Esophagus squamous epithelium (tissue), 5 donors: ENCODE measurements at places on chromosomes 2 and 18.
A peak's percentile ranks its signal among the peaks of the same experiment; 100 is the strongest.

DNA sequence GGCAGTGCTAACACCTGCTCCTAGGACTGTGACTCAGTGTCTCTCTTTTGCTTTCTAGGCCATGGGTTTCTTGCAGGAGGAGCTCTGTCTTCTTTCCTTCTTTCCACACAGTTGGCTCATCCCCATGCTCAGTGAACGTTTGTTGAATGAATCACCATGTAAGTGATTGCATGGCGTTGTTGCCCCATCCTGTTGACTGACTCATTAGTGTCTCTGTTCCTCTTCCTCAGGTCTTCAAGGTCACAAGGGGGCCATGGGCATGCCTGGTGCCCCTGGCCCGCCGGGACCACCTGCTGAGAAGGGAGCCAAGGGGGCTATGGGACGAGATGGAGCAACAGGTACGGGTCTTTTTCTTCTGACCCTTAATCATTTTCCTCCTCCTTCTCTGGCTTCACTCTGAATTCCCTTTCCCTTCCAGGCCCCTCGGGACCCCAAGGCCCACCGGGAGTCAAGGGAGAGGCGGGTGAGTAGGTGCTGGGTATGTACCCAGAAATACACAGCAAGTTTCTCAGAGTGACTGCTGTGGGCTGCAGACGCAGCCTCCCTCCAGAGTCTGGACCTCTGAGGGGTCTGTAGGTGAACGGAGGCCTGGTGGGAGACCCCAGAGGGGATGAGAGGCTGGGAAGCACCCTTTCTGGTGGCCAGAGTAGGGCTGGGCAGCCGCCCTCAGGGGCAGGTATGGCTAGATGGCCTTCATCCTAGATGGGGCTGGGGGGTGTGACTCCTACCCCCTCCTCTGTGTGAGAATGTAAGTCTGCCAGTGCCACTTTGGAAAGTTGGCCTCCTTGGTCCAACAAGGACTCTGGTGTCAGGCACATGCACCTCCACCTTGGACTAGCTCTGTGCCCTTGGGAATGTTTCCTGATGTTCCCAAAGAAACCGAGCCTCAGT lies 32.4 kb downstream of the MARCO start:
- no peak for DNase-seq

DNA sequence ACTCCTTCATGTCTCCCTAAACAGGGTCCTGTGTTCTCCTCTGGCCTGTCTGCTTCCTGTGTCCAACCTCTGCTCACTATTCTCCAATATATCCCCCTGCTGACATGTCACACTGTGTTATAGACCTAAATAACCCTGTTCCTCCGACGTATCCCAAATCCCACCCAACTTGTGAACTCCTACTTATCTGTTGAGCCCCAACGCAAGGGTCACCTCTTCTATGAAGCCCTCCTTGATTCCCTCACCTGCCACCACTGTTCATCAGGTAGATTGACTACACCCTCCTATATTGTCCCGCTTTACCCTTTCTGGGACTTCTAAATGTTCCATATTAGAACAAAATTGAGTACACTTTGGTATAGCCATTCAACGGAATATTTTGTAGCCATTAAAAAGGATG lies 42.1 kb downstream of the PCARE start:
- no peak for DNase-seq

GRCh38 chr2:123687064-123687463 lies 338.0 kb upstream of the CNTNAP5 start:
- no peak for DNase-seq

- DNase-seq = peak; percentile 5
Observed at GRCh38 chr2:25165992-25166875, 2.1 kb downstream of the POMC start.

DNA sequence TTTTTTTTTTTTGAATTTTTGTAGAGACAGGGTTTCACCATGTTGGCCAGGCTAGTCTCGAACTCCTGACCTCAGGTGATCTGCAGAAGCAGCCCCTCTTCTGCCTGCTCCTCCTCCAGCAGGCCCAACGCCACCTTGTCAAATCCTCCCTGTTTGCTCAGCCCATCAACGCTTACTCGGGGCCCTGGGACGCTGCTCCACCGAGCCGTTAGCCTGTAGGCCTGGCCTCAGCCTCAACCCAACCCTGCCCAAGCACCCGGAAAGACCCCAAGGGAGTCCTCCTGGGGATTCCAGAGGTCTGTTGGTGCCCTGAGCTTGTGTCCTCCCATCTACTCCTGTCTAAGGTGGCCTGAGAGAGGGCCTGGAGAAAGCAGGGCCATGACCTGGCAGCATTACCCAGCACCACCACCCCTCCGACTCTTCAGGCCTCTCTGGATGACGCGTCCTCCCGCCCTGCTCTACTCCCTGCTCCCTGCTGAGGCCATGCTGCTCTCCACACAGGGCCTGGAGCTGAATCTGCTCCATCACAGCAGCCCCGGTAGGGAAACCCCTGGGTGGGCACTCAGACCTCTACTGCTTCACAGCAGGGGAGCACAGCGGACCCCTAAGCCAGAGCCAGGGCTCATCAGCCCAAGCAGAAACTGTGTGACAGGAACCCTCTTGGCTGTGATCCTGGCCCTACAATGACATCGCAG lies 3.2 kb downstream of the STK25 start:
- no peak for DNase-seq

DNA sequence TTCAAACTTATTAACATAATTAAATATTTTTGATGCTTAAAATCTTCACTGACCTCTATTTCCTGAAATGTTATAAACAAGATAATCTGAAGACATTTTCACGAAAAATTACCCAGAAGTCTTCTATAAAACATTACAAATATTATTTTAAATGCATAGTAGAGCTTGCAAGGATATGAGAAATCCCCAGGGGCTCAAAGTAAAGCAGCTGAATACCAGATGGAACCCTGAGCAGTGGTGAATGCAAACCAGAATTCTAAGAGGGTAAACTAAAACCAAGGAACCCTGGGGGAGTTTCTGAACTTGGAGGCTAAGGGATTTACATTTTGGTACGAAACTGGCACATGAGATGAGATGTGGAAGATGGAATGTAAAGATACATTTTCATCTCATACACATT lies 83.6 kb downstream of the FSHR start:
- no peak for DNase-seq

- DNase-seq = no peak
Observed at GRCh38 chr2:40202798-40203400, 249.0 kb downstream of the SLC8A1 start.

DNA sequence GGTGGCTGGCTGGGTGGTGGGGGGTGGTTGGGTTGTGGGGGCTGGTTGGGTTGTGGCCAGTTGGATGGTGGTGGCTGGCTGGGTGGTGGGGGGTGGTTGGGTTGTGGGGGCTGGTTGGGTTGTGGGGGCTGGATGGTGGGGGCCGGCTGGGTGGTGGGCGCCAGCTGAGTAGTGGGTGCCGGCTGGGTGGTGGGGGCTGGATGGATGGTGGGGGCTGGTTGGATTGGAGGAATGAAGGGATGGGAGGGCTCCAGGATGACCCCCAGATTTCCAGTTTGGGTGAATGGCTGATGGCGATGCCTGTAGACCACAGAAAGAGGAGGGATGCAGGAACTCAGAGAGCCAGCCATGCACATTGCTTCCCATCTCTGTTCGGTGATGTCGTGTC lies 26.8 kb upstream of the GPR17 start:
- no peak for DNase-seq

- no peak for DNase-seq
Observed at GRCh38 chr18:65737471-65737955, 13.3 kb upstream of the CDH7 start.

GRCh38 chr18:58639751-58640427 lies 11.0 kb upstream of the ALPK2 start:
- no peak for DNase-seq

DNA sequence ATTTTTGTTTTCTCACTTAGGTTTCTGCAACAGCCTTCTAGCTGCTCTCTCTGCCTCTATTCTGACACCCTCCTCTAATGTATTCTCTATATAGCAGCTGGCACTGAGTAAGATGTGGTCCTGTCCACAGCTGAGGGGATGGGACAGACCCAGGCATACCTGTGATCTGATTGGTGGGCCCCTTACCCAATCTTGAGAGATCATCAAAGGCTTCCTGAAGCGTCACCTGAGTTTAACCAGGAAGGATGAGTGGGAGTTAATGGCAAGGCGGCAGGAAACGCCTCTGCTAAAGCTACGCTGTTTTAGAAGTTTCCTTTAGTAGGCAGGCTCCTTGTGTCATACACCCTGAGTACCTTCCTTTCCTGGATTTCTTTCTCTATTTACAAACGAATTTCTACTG lies 5.7 kb upstream of the TET3 start:
- DNase-seq = no peak

GRCh38 chr2:134668821-134669220 lies 50.0 kb downstream of the TMEM163 start:
- no peak for DNase-seq

DNA sequence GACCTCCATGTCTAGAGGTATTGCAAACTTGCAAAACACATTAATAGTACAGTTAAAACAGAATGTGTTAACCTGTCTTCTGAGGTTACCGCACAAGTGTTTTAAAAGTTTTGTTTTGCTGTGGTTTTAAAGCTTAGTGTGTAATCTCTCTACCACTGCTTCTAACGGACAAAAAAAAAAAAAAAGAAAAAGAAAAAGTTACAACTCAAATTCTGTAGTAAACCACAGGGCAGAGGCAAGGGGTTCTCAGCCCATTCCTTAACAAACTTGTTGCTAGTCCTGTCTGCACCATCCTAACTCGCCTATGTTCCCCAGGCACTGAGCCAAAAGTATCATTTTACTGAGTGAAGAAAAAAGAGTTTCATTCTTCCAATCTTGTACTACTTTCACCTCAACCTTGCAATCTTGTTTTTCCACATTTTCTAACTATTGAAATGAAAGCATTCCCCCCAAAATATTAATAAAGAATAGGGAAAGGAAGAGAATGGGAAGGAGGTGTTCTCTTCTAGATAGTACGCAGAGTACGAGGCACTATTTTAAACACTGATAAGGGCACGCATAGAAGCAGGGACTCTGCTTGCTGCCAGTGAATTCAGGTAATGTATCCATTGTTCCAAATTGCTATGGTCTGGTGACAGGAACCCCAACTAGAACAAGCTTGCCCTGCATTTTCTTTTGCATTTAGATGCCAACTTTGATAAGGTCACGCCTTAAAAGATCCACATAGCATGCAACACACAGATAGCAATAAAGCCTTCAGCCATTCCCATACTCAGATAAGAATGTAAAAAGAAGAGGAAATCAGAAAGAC lies 47.1 kb downstream of the IKZF2 start:
- no peak for DNase-seq

- DNase-seq = no peak
Observed at GRCh38 chr2:146927080-146927711, 917.6 kb upstream of the ACVR2A start.

DNA sequence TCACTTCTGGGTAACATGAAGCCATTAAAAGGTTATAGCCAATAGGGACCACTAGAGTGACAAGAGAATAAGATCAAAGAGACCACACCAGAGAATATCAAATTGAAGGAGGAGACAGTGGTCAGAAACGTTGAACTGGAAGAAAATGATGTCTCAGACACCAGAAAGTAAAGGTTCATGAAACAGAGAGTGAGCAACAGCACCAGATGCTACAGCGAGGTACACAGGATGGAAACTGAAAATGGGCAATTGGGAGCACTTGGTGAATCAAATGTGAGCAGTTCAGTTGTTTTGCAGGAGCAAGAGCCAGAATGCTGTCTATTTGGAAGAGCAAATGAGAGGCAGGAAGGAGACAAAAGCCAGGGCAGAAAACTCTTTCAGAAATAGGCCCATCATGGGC lies 162.6 kb downstream of the SS18 start:
- DNase-seq = no peak

- no peak for DNase-seq
Observed at GRCh38 chr2:182726473-182726872, 10.4 kb downstream of the DNAJC10 start.

DNA sequence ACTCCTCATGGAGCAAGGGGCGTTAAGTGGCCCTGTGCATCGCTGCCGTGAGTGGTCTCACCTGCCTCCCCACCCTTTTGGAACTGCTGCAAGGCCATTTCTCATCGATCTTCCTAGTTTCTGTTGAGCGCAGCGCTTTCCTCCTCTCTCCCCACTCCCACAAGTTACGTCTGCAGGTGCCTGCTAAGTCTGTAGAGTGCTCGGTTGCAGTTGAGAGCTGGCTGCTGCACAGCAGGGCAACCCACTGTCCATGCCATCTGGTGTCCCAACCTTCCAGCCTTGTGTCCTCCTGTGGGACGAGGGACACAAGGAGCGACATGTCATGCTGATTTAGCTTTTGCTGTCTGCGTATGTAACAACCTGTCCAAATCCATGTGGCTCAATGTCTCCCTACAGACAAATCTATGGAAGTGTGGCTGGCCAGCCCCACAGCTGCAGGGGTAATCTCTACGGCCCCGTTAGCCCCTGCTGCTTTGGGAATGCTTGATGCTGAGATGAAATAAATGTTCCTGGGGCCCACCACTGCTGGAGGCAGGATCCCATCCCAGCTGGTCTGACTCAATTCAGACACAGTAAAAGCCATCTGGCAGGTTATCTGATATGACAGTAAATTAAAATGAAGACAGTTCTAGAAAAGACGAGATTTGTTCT lies 68.1 kb upstream of the TCF7L1 start:
- DNase-seq = no peak

DNA sequence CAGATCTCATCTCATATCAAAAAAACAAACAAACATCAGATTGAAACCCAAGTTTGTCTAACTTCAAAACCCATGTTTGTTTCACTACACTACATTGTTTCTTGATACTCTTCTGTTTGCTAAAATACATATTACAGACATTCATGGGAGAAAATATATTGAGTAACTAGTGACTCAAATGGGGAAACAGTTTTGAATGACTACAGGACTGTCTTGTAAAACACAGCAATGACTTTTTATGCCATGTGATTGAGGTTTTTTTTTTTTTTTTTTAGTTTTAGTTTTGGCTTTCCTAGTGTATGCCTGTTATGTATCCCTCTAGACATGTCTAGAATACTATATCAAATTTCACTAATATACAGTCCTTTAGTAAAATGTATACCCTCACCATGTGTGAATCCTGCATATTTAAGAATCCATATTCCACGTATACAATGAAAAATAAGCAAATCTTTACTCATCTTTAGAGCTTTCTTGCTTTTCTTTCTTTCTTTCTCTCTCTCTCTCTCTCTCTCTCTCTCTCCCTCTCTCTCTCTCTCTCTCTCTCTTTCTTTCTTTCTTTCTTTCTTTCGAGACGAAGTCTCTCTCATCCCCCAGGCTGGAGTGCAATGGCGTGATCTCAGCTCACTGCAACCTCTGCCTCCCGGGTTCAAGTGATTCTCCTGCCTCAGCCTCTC lies 46.6 kb upstream of the SERTAD2 start:
- DNase-seq = no peak

DNA sequence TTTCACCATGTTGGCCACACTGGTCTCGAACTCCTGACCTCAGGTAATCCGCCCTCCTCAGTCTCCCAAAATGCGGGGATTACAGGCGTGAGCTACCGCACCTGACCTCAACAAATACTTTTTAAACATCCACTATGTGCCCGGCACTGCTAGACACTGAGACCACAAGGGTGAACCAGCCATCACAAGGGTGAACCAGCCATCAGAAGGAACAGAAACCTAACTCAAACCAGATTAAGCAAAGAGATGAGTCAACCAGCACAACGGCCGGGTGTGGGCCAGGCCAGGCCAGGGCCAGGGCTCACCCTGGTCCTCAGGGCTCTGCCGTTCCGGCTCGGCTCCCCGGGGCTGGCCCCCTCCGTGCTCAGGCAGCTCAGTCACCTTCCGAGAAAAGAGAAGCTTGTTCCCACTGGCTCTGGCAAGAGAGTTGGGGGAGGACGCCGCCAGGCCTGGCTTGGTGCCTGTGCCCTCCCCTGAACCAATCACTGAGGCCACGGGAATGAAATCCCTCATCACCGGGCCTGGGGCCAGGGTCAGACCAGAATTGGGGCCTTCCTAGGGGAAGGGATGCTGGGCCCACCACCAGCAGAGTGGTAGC lies 4.4 kb downstream of the TEX44 start:
- no peak for DNase-seq

- no peak for DNase-seq
Observed at GRCh38 chr2:237345411-237345810, 68.6 kb downstream of the COL6A3 start.
